ENCODE measurements at places on chromosomes 7 and 10. TPM values are rescaled to one million over a fixed set of nuclear protein-coding genes. Genes with fewer than 3 reads are reported as not detected.

GRCh38 chr7:88115258-88115796 is 104.5 kb downstream of the SRI start:
- H3K36me3 ChIP-seq = no peaks in the 10 kb centered on the region
- H3K27me3 ChIP-seq = no peaks in the 10 kb centered on the region
- no peaks in the 10 kb centered on the region for H3K4me1 ChIP-seq
- H3K4me3 ChIP-seq = no peak overlapping the region
- no peak overlapping the region for H3K27ac ChIP-seq
- no peak for DNase-seq

SYT15B gene
- total RNA-seq = 0.12 TPM

UTF1 gene
- total RNA-seq = 0.19 TPM

SLC13A1 gene
- not detected for total RNA-seq

- no peak for DNase-seq
- H3K4me3 ChIP-seq = no peak overlapping the region
- no peaks in the 10 kb centered on the region for H3K36me3 ChIP-seq
- no peaks in the 10 kb centered on the region for H3K4me1 ChIP-seq
Observed at GRCh38 chr7:117188949-117189592, 133.8 kb downstream of the WNT2 start.

HDAC9 gene
- total RNA-seq = 3.0 TPM

GNAT3 gene
- total RNA-seq = not detected

OR6B1 gene
- total RNA-seq = not detected

TMEM178B gene
- 0.52 TPM for total RNA-seq

ADCY1 gene
- 1.5 TPM for total RNA-seq

DNA sequence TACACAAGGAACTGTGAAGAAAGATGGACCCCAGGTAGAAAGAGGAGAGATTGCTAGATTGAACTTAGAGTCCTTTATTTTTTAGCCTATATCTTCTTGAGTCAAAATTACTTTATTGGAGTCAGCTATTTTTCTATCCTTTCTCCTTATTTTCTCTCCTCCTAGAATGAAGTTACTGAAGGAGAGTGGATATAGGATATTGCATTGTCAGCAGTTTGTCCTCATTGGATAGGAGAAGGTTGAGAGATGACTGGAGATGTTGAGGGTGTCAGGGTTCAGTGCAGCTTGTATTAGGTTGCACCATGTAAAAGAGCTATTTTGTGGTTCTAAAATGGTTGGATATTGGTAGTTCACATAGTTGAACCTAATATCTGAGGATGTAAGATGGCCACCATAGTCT is 5.5 kb downstream of the LRMDA start:
- H3K4me3 ChIP-seq = no peak overlapping the region
- no peaks in the 10 kb centered on the region for H3K4me1 ChIP-seq
- peaks cover 27% of the 10 kb centered on the region for H3K27me3 ChIP-seq
- no peaks in the 10 kb centered on the region for H3K36me3 ChIP-seq
- H3K27ac ChIP-seq = no peak overlapping the region
